ENCODE measurements at places on chromosomes 6 and 20.

DNA sequence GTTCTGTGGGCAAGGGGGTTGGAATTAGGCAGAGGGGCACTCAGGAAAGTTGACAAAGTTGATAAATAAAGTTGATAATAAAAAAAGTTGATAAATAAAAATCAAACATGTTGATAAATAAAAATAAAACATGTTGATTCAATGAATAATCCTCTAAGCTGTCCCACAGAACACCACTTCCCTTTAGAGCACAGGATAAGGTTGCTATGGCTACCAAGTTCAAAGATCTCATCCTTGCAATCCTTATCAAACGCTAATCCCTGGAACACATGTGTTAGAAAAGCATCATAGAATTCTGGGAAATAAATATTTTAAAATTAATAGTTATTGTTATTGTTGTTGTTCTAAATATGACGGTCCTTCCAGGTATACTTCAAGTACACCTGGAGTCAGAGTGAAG is 33.9 kb downstream of the MBOAT1 start:
- DNase-seq, result no peak

GRCh38 chr6:133891149-133891926 is 2.4 kb downstream of the TCF21 start:
- DNase-seq, result no peak

GRCh38 chr6:79954849-79955248 is 7.5 kb upstream of the ELOVL4 start:
- DNase-seq, result no peak

DNA sequence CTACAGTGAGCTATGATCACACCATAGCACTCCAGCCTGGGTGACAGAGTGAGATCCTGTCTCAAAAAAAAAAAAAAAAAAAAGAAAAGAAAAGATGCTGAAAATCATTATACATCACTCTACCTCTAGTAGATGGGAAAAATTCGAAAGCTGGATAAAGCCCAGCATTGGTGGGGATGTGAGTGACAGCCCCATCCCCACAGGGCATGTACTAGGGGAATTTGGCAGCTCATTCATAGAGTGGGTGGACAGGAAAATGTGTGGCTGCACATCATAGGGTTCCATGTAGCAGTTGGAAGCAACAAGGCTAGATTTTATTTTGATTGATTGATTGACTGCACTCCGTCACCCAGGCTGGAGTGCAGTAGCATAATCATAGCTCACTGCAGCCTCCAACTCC is 42.0 kb downstream of the MRPL14 start:
- no peak for DNase-seq

GRCh38 chr6:115133790-115134189 is 791.0 kb upstream of the HS3ST5 start:
- no peak for DNase-seq

DNA sequence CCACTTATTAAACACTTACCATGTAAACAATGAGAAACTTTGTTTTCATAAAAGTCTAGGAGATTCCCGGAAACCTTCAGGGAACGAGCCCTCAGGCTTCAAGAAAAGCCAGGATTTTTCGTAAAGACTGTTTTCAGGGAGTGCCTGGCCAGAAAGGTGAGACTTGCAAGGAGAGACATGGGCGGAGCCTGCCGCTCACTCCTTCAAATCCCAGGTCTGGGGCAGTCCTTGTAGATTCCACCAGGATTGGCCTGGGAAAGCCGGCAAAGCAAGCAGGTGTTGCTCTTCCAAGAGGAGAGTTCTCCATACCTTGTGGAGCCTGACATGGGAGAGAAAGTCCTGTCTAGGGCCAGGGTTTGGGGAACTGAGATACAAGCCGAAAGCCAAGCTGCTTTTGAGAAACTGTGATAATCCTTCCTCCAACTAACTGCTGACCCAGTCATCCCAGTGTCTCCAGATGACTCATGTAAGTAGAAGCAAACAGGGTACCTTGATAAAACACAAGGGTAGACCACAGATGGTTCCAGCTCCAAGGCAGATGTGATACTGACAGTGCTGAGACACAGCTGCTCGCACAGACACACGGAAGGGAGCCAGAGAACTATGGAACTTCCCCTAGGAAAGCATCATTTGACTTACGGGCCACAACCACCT is 69.4 kb upstream of the NAA20 start:
- DNase-seq, result no peak

- DNase-seq, result no peak
Observed at GRCh38 chr6:166031275-166031674, 136.4 kb downstream of the TBXT start.
